CD4-positive, alpha-beta T cell treated with Interleukin-15 for 1 hour (primary cell): ENCODE measurements at places on chromosomes 4 and X.

- no peak for DNase-seq
These were observed 34.3 kb downstream of the GPC4 start for GRCh38 chrX:133380711-133381619.

DNA sequence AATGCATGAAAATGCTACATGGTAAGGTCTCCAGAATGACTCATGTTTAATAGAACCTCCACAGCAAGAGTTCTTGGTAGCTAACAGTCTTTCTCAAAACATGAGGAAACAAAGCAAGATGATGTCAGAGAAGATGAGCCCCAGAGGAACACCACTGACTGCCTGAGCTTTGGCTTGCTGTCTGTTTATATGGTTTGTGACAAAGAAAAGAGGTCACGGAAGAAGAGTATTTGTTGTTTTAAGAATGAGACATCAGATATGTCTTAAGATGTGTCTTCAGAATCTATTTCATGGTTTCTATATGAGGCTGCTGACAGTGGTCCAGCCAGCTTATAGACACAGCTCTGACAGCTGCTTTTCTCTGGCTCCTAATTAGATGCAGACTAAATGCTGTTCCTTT, 18.8 kb upstream of the AREG start:
- no peak for DNase-seq

- DNase-seq, result no peak
These were observed 78.3 kb downstream of the DCLK2 start for GRCh38 chr4:150156543-150156942.

GRCh38 chr4:74206088-74206825, 48.3 kb downstream of the MTHFD2L start:
- no peak for DNase-seq

- no peak for DNase-seq
These were observed 220.3 kb downstream of the RELL1 start for GRCh38 chr4:37465845-37466244.

- no peak for DNase-seq
These were observed 1.4 kb upstream of the DOK7 start for GRCh38 chr4:3461515-3462291.

DNA sequence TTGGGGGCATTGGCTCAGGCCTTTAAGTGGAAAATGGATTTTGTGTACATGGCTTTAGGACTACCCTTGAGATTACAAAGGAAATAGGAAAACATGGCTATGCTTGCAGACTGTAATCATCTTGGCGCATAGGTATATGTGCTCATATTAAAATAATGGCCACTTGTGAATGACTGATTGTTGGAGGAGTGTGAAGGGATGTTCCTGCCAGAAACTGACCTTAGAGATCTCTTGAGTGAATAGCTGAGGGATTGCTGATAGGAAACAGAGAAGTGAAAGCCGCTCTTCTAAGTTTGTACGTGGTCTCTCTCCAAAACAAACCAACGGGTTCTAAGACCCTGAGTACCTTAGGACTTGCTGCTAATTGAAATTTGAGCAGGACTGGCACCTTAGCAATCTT, 186.0 kb downstream of the MGST2 start:
- no peak for DNase-seq

- no peak for DNase-seq
These were observed 102.3 kb downstream of the FAM193A start for GRCh38 chr4:2638730-2639129.

GRCh38 chr4:172270397-172270796, 457.2 kb downstream of the GALNTL6 start:
- no peak for DNase-seq
